Suppressor macrophage treated with lipopolysaccharide for 1 hour (primary cell): ENCODE measurements at places on chromosomes 12 and 14.

- DNase-seq = no peak
These were observed 736 bp downstream of the C14orf39 start for GRCh38 chr14:60485057-60485597.

DNA sequence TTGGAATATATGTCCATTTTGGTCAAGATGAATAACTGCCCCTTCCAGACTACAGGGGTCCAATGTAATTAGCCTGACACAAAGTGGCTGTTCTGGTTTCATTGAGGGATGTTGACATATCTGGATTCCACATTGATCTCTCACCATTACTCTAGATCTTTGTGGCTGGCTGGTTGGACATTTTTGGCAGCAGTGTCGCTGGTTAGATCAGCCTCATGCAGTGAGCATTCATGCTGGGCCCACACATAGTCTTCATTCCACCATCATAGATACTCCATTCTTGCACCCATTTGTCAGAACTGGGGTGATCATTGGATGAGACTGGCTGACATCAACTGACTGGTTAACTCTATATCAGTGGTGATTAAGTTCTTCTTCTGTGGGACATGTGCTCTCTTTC, 74.4 kb downstream of the MGST1 start:
- no peak for DNase-seq

DNA sequence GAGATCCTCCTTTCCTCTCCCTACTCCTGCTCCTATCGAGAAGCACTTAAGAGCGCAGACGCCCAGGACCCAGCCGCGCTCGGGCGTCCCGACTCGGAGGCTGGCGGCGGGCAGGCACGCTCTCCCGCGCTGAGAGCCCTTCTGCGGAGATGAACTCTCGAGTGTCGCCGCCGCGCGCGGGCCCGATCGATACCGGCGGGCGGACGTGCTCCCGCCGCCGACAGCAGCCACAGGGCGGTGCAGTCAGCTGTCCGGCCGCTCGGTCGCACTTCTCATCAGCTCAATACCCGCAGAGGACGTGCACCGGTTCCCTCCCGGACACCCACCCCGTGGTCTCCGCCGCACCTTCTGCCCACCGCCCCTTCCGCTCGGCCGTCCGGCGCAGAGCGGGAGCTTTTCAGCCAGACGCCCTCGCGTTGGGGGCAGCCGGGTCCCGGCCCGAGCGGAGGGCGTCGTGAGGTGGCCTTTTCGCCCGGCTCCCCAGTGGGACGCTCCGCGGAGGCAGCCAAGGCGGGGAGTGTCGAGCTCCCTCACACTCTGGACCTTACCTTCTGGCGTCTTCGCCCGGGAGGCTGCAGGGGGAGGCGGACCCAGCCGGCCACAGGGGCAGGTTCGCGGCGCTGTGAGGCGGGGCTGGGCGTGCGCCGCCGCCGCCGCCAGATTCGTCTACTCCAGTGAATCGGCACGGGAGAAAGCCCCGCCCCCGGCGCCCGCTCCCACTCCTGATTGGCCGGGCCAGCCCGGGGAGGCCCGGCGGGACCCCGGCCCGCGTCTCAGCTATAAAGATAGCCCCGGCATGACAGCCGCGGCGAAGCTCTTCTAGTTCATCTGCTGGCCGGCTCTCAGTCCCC, at the start of gene INSM2:
Gene INSM2 (plus strand): TSS at position 808 of the 851 bp plus-strand sequence. CDS start 89 bp downstream, outside the sequence.
- peak; percentile 84 for DNase-seq

DNA sequence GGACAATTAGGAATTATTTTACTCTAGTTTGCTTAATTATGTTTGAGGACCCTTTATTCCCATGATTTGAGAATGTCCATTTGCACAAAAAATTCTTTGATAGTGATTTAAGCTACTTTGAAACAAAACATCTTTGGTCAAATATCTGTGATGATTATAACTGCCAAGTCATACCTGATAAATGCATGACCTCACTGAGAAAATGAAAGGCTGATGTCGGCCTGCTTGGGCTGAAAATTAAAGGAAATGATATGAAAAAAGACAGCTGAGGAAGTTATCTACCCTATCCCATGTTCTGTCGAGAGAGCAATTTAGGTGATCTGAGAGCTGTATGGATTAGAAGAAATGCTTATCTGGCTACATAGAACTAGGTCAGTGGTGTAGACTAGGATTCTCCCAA, 43.6 kb downstream of the ATL1 start:
- DNase-seq = no peak

- DNase-seq = no peak
These were observed 457.3 kb downstream of the LRIG3 start for GRCh38 chr12:58463051-58463450.

GRCh38 chr12:111557271-111558106, 41.6 kb downstream of the ATXN2 start:
- no peak for DNase-seq

DNA sequence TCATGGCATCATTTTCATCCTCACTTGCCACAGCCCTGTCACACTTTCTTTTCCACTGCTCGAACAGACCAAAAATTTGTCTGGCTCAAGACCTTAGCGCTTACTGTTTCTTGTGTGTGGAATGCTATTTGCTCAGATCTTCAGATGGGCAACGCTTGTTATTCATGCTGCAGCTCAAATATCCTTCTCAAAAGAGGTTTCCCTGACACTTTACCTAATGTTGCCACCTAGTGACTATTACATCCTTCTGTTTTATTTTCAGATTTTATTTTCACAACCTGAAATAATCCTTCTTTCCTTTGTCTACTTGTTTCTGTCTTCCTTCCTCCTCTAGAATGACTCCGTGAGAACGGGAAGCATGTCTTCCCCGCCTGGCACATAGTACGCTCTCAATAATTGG, 5.6 kb downstream of the FBXO33 start:
- DNase-seq = peak; percentile 26

- DNase-seq = no peak
These were observed 25.1 kb upstream of the ANO2 start for GRCh38 chr12:5969974-5970690.

GRCh38 chr14:77554207-77554606, 55.6 kb upstream of the ISM2 start:
- DNase-seq = peak; percentile 82

DNA sequence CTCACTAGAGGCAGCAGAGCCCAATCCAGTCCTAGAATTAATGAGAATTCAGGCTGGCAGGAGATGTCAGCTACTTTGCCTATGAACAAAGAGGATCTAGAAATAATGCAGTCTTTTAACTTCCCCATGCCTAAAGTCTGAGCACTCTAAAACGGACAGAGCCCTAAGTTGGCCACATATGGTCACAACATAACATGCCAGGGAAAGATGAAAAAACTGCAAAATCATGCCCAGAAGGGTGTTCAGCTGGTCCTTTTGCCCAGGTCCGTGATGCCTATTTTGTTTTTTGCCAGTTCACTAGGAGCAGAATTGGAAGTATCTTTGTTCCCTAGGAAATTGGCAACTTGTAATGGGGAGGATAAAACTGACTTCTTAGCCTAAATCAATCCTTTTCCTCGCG, 20.3 kb upstream of the LMNTD1 start:
- DNase-seq = no peak

GRCh38 chr12:105937009-105937408, 201.7 kb downstream of the NUAK1 start:
- DNase-seq = no peak

- no peak for DNase-seq
These were observed 18.4 kb downstream of the AKT1 start for GRCh38 chr14:104776961-104777807.

DNA sequence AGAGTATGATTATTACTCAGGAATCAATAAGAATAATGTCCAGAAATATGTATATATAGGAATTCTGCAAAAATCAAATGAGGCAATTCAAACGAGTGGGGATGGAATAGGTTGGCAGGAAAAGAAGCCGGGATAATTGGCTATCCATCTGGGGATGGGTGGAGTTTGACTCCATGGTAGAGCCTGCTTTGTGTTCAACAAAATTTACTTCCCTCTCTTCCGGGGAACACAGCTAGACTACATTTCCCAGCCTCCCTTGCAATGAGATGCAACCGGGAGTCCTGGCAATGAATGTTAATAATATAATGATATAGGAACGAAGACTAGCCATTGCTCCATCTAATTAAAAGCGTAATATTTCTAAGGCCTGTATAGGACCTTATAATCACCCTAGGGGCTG, 146.6 kb downstream of the EFCAB11 start:
- DNase-seq = no peak

- no peak for DNase-seq
These were observed 717 bp downstream of the PKP2 start for GRCh38 chr12:32895688-32896431.

DNA sequence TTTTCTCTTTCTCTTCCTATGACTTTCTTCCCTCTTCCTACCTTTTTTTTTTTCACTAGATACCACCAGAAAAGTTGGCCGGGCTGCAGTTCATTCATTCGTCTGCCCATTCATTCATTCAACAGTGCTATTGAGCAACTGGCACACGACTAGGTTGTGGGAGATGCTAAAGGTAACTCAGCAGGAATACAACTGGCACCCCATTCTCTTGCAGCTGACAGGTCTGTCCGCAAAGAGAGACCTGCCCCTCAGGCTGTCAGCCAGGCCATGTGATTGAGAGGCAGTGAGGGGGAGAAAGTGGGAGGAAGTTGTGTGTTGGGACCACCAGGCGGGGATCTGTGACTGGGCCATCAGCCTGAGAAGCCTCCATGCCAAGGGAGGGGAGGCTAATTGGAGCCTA, 105.2 kb downstream of the TSPAN9 start:
- DNase-seq = no peak

DNA sequence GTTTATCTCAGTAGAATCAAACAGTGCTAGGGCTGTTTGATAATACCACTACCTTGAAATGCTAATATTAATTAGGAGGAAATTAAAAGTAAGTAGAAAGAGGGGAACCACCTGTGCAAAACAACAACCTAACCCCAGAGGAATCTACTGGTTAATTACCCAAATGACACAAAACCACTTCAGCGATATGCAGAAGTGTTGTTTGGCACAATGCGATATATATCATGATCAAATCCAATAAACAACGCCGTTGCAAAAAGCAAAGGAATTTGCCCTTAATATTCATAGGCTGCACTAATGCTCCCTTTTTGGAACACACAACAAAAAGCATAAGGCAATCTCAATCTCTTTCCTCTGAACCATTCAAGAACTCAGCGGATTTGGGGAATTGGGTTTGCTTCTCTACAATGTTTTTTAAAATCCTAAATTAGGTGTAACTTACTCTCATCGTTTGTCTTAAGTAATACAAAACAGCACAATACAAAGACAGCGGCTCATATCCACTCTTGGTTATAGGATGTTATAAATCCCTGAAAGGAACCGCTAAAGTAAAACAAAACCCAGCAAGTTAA, 1.5 kb downstream of the MAP4K5 start:
- DNase-seq = no peak

DNA sequence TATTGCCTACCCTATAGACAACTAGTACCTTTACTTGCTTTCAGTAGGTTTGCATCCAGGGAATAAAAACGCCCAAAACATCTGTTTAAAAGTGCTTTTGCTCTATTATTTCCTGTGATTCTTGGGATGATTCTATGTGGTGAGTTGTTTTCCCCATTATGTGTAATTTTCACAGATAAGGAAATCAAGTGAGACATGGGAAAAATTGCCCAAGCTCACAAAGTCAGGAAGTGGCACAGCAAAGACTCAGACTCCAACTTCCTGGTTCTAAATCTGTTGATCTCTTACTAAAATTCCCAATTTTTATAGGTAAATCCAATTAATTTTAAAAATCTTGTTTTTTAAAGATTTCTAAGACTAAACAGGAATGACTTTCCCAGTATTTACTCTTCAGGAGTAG, 39.0 kb downstream of the NID2 start:
- DNase-seq = peak; percentile 24

DNA sequence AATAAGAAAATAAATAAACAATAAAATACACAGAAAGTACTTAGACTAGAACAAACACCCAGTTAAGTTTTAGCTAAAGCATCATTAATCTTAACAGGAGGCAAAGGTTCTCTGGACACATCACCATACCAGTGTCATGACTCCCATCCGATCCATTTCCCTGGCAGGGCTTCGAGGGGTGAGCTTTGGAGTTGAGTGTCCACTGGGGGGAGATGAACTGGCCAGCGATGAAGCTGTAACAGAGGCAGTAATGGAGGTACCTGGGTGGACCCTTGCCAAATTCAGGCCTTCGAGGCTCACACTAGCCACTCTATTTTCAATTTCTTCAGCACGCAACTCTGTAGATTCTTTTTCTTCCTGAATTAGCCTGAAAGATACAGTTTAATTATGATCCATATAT, 269.5 kb downstream of the ACSS3 start:
- DNase-seq = no peak

DNA sequence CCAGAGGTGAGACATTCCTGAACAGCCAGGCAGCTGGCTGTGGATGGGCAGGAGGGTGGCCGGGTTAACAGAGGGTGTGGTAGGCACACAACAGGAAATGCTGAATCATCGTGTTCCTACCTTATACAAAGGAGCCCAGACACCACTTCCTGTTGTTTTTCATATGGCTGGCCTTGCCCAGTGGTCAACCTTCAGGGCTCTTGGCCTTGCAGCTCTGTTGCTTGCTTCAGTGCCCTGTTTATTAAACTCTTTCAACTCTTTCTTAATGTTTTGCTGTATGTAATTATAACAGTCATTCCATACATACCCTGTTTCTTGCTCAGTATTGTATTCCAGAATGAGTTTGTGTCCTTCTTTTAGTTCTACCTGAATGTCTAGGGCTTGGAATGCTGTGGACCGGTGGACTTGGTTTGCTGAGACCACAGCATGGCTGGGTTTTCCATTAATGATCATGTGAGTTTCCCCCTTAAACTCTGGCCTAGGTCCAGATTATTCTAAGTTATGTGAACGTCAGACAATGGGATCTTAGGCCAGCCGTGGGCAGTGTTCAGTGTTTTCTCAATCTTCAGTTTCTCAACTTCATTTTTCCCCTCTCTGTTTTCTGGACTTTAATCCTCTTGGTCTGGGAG, 11.9 kb downstream of the CFAP54 start:
- peak; percentile 58 for DNase-seq

GRCh38 chr12:105466231-105466900, 135.9 kb downstream of the C12orf75 start:
- no peak for DNase-seq

DNA sequence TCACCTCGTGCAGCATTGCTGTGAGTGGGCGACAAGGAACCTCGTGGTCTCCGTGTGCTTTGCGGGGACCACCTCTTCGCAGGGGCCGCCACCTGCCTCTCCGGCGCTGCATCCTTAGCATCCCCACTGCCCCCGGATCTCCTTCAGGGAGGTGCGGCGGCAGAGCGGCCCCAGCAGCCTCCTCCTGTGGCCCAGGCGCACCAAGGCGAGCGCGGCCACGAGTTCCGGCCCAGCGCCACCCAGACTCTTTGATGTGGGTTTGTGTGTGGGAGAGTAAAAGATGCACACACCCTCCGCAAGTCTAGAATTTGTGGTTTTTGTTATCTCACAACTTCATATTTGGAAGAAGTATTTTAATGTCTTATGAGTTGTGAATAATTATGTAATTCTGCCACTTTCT, 118.8 kb upstream of the DIO3 start:
- no peak for DNase-seq

- DNase-seq = no peak
These were observed 438.1 kb downstream of the IPO8 start for GRCh38 chr12:30257618-30258017.

DNA sequence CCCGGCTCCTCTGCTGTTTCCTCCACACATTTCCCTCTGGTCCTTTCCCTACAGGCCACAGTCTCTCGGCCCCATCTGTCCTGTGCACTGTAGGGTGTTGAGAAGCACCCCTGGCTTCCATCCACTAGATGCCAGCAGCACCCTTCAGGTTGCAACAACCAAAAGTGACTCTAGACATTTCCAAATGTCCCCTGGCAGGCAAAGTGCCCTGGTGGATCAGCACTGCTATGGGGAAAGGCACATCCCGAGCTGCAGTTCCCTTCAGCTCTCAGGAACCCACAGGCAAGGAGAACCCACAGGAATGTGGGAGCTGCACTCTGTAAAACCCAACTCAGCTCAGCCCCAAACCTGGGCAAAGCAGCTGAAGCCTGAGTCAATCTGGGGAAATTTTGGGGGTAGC, 77.0 kb downstream of the RBM19 start:
- DNase-seq = no peak
